Stimulated activated CD8-positive, alpha-beta memory T cell treated with anti-CD3 and anti-CD28 coated beads, Interleukin-4, amount 100 ng/mL, for 4 hours (primary cell): ENCODE measurements at places on chromosomes 6 and 20.

DNA sequence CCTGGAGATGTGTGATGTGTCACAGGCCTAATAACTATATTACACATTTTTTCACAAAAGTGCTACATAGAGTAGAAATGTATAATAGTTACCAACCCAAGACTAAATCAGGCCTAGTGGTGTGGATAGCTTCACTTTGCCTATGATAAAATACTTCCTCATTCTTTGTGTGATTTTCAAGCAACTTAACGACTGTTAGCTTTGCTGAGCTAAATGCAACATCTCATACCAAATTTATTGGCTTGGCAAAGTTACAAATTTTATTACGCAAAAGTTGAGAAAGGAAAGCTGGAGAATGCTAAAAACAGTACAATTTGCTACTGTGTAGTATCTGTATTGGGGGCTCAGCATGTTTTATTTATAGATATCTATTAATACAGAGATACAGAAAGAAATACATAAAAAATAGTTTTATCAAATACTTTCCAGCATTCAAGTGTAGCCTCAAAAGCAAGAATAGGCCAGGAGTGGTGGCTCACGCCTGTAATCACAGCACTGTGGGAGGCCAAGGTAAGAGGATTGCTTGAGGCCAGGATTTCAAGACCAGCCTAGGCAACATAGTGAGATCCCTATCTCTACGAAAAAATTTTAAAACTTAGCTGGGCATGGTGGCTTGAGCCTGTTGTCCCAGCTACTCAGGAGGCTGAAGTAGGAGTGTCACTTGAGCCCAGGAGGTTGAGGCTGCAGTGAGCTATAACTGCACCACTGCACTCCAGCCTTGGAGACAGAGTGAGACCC lies 3.6 kb upstream of the EDN1 start:
- no peak for DNase-seq

- DNase-seq = no peak
Measured at GRCh38 chr6:54768494-54768893, 78.1 kb upstream of the FAM83B start.

GRCh38 chr6:156827382-156827781 lies 50.2 kb downstream of the ARID1B start:
- DNase-seq = no peak

DNA sequence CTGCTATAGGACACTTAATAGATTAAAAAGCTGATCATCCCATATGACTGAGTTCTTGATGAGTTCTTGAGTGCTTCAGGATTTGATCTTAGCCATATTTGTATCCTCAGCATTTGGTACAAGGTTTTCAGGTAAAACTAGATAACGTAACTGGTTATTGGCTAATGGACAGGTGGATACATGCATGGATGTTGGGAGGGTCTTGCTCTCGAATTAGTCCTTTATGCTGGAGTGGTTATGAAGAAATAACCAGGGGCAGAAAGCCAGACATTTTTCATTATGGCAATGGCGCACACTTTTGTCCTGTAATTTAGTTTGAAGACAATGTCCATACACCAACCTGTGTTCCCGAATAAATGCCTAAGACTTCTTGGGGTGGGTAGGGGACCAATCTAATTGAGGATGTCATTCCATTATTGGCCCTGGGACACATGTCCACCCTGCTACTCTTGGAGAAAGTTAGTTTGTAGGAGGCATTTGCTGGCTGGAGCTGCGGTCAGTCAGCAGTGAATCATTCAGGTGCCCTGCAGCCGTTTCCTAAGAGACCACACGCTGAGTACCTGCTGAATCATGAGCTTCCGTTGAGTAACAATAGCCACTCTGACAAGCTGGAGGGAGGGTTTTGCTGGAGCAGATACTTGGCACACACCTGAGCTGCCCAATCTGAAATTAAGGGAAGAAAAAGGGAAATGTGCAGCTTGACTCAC lies 194.4 kb downstream of the FOXA2 start:
- DNase-seq = no peak

- no peak for DNase-seq
Measured at GRCh38 chr6:38420207-38420606, 219.5 kb downstream of the BTBD9 start.

GRCh38 chr20:64142590-64142989 lies 21.7 kb upstream of the MYT1 start:
- no peak for DNase-seq

DNA sequence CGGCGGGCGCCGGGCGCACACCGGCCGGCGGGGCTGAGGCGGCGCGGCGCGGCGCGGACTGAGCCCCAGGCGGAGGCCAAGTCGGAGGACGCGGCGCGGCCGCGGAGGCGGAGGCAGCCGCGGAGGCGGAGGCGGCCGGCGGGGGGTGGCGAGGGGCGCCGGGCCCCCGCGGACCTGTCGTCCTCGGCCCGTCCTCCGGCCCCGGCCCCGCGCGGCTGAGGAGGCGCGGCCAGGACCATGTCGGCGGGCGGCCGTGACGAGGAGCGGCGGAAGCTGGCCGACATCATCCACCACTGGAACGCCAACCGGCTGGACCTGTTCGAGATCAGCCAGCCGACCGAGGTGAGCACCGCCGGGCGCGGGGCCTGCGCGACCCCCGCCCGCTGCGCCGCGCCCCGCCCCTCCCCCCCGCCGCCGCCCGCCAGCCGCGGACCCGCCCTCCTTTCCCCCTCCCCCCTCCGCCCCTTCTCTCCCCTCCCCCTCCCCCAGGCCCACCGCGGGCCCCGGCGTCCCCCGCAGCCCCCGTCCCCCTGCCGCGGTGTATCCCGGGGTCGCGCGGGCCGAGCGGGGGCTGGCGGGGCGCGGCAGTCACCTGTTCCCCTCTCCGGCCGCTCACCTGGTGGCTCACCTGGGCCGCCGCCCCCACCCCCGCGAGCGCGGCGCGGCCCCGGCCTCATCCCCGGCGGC lies at the start of gene AFDN:
TSS of gene AFDN (plus strand) at position 16 of the 687 bp plus-strand sequence. CDS start at position 238, 222 bp downstream.
- no peak for DNase-seq

GRCh38 chr6:122798099-122798641 lies 9.1 kb downstream of the SMPDL3A start:
- no peak for DNase-seq

DNA sequence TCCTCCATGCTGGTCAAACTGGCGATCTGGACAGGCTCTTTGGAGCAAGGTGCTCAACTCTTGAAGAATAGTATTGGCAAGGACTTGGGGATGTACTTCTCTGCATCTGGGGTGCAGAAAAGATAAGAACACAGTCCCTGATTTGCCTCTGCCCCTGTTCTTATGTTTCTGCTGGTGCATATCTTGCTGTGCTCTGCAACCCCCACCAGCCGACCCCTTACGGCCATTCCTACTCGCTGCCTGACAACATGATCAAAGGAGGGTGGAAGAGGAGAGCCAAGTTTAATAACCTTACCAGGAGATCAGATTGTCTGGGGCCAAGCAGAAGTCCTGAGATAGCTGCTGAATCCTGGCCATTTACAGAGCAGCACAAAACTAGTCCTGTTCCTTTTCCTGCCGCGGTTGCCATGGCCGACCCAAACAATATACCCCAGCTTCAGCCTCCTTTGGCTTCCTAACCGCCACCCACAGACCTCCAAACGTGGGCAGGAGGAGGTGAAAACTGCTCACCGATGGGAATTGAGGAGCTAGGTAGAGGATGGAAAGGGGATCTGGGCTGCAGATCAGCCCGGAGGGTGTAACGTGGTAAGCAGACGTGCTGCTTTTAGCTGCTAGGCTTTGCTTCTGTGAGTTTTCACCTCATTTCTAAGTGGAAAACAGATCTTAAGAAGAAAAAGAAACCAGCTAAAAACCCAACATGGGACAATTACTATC lies 60.9 kb downstream of the ATXN1 start:
- DNase-seq = no peak

DNA sequence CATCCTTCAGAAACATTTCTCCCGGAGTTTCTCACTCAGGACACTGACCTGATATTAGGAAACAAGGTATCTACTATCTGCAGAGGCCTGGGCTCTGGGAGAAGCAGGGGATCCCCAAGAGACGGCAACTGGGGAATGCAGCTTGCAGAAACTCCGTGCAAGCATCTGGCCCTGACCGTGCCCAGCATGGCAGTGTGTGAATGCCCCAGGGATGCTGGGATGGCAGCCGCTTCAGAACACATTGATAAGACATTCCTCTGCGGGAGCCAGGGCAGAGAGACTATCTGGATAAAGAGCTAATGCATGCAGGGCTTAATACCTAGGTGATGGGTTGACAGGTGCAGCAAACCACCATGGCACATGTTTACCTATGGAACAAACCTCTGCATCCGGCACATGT lies 55.4 kb downstream of the NFATC2 start:
- no peak for DNase-seq

DNA sequence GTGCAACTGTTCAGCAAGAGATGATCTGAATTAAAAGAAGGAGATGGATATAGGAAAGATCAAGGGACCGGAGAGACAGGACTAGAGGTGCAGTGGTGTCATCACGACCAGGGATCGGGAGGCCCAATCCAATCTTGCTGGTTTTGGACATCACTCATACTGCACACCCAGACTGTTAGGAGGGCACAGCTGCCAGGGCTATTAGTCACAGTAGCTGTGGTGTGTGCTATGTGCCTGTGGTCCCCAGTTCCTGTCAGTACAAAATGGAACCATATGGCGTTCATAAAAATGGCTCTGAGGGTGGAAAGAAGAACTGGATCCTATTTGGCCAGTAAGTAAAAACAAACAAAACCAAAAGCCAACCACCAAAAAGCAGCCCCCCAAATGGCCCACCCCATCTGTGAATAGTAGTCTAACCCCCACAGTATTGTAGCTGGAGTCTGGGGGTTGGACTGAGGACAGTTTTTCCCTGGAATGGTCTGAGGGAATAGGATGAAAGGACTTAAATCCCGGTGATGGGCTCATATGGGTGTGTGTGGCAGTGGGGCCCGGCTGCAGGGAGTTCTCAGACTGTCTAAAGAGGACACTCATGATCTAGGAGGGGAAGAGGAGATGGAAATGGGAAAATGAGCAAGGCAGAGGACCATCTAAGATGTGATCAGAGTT lies 9.3 kb upstream of the NNAT start:
- DNase-seq = no peak

- DNase-seq = peak; percentile 2
Measured at GRCh38 chr6:152552616-152553209, 84.4 kb downstream of the SYNE1 start.

GRCh38 chr6:111184827-111185532 lies 97.7 kb downstream of the SLC16A10 start:
- no peak for DNase-seq

DNA sequence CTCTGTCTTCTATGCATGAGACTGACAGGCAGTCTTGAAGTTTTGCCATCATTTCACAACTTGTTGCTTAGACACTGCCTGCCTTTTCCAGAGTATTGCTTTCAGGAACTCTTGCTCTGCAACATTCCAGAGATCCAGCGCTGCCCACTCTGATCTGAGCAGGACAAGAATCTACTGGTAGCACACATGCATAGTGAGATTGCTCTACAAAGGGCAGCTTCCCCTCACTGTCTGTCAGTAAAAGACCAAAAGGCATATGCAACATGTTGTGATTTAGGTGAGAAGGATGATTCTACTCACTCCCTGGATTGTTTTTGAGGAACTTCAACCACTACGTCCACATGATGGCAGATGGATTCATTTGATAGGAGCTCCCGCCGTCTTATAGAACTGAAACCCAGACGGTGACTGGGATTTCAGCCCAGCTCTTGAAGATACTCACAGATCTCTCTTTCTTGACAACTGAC lies 259.1 kb downstream of the ARID1B start:
- no peak for DNase-seq

DNA sequence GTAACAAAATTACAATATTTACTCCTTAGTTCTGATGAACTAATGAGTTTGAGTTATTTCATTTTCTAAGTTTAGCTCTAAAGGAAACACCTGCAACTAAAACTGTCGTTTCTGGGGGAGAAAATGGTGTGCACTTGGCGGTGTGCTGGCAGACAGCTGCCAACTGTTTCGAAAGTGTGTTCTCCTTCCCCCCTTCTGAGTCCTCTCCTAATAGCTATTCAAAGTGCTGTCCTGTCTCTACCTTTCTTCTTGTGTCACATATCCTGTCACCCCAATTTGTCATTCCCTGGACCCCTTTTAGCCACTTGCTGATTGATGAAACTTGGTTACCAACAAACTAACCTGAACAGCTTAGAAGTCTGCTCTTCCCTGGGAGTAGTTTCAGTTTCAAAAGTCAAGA lies 4.9 kb upstream of the UBE2J1 start:
- no peak for DNase-seq

DNA sequence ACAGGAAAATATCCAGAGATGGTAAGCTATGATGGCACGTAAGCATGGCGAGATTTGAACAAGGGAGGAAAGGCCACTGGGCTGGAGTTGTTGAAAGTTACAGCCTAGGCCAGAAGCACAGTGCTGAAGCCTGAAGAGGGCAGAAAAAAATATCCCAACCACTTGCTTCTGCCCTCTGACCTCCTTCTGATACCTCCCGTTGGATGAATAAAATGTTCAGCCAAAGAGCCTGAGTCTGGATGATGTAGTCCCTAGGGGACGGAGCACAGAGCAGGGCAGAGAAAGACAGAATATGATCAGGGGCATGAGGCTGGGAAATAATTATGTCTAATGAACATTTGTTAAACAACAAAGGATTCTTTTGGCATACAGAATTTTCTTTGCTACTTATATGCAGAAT lies 19.7 kb downstream of the KLHL31 start:
- no peak for DNase-seq

DNA sequence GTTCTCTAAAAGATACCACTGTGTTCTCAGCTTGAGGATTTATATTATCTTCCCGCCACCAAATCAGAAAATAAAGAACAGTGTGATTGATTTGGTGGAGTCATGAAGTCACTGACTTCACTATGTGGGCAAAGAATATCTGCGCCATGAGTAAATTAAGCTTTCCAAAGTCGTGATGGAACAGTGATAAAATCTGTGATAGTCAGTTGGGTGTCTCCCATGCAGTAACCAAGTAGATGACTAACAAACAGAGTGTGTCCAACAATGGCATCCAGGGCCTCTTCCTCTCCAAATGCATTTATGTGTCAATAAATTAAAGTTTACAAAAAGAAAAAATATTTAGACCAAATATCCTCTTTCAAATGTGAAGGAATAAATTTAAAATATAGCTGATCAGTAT lies 87.0 kb upstream of the DST start:
- no peak for DNase-seq

DNA sequence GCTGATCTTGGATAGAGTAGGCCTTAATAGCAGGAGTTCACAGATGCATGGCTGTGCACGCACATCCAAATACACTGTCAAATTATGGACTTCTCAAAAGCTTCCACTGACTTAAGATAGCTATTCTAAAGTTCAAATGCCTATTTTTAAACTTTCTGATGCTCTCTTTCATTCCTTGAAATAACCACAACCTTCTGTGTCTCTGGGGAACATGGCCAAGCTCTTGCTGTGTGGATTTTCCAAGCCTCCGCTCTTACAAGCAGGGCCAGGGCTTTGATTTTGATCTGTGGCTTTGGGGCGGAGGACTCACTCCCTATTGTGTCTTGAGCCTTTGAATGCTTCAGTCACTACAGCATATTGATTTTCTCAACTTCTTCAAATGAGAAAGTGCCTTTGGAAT lies 35.7 kb upstream of the SNRPB2 start:
- DNase-seq = no peak

DNA sequence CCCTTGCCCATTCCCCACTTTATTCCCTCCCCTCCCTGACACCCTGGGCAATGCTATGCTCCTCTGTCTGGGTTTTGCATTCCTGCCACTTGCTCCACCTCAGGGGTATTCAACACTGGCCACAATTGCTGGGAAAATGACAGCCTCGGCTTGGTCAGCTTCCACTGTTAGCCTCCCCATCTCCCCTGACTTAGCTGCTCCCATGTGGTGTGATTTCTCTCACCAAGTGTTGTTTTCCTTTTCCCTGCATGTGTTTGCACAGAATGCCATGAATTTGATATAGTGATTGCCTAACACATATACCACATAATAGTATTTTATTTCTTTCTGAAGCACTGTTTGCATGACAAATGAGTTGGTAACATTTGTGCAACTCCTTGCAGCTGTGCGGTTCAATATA lies 1.4 kb upstream of the LEMD2 start:
- DNase-seq = no peak
